ENCODE measurements at places on chromosomes 5 and 9. TPM values are rescaled to one million over a fixed set of nuclear protein-coding genes. Genes with fewer than 3 reads are reported as not detected.

Gene TEK
- 21.1 TPM for total RNA-seq

Gene PDLIM7
- total RNA-seq, result 43.1 TPM

Gene NRARP
- 4.7 TPM for total RNA-seq

Gene C5orf47
- total RNA-seq, result 0.16 TPM

Gene STKLD1
- total RNA-seq, result 0.27 TPM

Gene ARHGEF39
- 0.22 TPM for total RNA-seq

Gene CTSL
- 140 TPM for total RNA-seq

Gene EQTN
- total RNA-seq, result not detected

DNA sequence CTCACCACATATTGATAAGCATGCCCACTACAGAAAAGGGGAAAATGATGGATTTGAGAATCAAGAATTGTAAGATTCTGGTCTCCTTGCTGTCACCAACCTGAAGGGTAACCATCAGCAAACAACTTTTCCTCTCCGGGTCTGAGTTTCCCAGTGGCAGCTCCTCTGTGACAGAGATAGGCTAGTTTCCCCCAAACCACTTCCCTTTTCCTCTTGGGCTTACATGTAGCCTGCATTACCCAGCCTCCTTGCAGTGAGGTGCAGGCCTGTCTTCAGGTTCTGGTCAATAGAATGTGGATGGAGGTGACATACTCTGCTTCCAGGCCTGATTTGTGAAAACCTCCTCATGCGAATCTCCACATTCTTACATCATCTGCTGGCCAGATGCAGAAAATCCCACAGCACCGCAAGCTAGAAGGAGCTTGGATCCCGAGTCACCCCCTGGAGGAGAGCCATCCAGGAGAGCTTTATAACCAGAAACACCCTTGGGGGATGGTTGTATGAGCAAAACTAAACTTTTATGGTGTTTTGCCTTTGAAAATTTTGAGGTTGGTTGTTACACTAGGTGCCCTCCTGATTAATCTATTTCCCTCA lies 206.1 kb downstream of the RGS3 start:
- no peak for DNase-seq

GRCh38 chr5:41788941-41789368 lies 81.3 kb downstream of the OXCT1 start:
- no peak for DNase-seq

DNA sequence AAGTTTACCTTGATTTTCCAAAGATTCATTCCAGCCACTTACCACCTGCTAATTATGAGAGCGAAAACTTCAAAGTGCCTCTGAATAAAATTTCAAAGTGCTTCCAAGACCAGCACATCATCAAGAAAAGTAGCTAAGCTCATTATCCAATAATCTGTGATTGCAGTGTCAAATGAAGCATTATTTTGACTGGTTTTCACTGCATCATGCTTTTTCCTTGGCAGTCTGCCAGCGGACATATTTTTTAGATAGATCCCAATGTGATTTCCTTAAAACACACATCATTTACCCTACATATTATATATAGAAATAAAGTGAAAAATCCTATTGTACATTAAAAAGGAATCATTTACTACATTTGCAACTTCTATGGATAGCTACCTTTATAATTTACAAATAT lies 508.6 kb upstream of the FAM174A start:
- DNase-seq, result no peak

DNA sequence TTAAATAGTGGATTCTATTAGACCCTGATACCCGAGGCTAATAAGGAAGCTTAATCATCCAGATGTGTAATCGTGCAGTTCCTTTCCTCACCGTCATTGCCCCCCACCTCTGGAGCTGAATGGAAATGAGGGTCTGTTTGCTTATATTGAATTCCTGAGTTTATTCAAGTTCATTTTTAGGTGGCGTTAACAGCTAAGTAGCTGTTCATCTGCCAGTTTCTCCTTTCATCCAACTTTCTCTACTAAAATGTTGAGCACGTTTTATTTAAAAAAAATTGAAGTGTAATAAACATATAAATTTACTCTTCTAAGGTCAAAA lies 291.0 kb downstream of the DOCK8 start:
- DNase-seq, result no peak

DNA sequence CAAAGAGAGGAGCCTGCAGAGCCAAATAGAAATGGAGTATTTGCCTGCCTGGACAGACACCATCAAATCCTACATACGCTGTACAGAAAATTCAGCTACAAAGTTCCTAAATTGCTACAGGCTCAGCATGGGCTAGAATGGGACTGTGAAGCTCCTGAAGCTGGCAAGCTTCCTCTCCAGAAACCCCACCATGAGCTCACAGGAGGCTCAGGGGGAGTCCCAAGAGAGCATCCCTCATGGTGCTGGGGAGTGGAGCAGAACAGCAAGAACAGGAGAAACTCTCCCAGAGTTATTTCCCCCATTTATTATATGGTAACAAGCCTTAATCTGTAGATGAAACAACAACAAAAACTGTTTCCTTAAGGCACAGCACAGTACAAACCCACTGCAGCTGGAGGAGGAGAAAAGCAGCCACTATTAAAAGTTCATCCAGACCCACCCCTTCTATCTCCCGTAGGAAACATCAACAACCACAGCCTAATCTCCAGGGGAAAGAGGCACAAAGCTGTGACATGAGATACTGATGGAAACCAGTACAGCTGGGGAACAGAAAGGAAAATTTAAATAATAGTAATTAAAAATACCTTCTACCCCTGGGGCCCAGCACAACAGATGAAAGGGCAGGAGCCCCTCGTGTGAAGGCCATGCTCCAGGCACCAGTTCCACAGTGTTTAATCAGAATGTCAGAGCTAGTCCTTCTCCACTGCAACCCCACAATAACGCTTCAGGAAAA lies 548.5 kb downstream of the MTRR start:
- DNase-seq, result no peak

DNA sequence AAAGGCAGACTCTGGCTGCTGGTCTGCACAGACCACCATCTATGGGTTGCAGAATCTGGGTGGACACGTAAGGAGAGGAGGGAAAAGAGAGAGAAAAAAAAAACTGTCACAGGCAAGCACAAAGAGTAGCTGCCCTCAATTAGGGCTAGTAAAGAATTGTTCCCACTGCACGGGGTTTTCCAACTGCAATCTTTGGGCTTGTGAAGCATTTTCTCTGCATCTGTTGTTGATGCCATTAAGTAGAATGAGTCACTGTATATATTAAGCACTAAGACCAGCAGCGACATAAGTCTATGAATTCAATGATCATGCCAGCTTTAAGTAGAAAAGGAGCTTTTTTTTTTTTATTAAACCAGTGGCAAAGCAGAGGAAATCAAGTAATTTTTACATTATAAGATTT lies 40.2 kb downstream of the MED10 start:
- no peak for DNase-seq

- DNase-seq, result no peak
Measured at GRCh38 chr9:18969128-18969527, 63.9 kb downstream of the SAXO1 start.

- DNase-seq, result no peak
Measured at GRCh38 chr5:132915681-132916080, 42.2 kb downstream of the LEAP2 start.

DNA sequence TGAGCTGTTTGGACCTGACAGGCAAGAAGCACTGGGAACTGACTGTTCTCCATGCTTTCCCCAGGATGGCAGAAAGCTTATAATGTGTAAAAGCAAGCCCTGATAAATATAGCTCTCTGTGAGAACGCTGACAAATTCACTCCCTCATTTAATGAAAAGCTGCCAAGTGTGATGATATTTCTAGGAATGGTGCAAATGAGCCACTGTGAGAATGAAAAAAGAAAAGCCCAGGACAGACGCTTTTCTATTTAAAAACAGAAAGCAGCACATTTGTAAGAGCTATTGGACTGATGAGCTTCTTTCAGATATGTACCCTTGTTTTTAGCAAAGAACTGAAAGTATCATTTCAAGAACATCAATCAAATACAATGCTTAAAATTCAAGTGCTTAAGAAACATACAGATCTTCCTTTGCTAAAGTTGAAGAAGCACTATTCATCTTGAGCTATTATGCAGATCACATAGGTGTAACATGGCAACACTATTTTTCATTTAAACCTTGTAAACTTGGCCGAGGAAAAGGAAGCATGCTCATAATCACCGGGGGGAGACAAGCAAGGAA lies 842.6 kb upstream of the ACO1 start:
- no peak for DNase-seq

DNA sequence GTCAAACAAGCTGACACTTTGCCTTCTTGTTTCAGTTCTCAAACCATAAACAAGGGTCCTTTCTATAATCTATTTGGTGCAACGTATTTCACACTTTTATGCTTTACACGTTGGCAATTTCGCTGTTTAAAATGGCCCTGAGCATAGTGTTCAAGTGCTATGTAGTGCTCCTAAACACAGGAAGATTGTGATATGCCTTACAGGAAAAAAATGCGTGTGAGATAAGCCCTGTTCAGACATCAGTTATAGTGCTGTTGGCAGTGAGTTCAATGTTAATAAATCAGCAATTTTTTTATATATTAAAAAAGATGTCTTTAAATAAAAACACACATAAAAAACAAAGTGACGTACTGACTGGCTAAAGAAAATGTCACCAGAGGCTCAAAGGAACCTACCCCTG lies 23.9 kb downstream of the CLINT1 start:
- DNase-seq, result no peak

- no peak for DNase-seq
Measured at GRCh38 chr9:96423322-96423984, 5.3 kb upstream of the ZNF367 start.

- DNase-seq, result no peak
Measured at GRCh38 chr9:113616621-113617496, 153.3 kb downstream of the RGS3 start.

- no peak for DNase-seq
Measured at GRCh38 chr5:151288180-151288579, 15.4 kb downstream of the SLC36A3 start.

- DNase-seq, result no peak
Measured at GRCh38 chr9:33649463-33649862, 125.4 kb downstream of the ANKRD18B start.

- DNase-seq, result no peak
Measured at GRCh38 chr5:43997647-43998272, 391.5 kb downstream of the FGF10 start.

GRCh38 chr9:93464876-93465275 lies 11.5 kb upstream of the FAM120AOS start:
- no peak for DNase-seq
